ENCODE measurements at places on chromosomes 5 and 9.
A peak's percentile ranks its signal among the peaks of the same experiment; 100 is the strongest.

GRCh38 chr5:149667084-149667828, 62.9 kb upstream of the PPARGC1B start:
- DNase-seq = peak; percentile 6

DNA sequence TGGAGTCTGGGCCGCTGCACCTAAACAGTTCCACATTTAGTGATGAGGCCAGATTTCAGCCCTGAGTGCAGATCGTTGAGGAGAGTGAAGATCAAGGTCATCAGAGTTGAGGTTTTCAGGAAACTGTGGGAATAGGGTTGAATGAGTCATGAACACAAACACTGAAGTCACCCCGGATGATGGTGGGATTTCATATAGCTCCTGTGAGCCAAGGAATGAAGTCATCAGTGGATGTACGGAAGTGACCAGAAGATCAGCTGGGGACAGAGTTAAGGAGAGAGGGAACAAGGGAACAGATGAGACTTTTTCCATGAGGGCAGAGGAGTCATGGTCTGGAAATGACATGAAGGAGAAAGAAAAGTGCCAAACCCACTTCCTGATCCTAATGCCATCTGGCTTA, 36.5 kb downstream of the PALM2AKAP2 start:
- DNase-seq = no peak

DNA sequence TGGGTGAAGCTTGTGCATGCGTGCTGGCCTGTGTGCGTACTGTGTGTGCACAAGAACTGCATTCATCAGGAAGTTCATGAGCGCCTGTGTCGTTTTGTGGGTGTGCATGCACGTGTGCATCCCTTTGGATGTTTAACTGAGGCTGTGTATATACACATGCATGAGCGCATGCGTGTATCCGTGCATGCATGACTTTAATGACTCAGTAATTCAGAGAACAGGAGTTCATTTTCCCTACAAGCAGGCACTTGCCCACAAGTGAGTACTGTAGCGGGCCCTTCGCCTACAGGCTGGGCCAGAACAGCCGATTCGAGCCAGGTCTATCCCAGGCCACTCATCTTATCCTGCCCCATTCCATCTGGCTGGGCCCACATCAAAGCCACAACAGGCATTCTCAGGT, 29.8 kb downstream of the CORO2A start:
- DNase-seq = no peak

DNA sequence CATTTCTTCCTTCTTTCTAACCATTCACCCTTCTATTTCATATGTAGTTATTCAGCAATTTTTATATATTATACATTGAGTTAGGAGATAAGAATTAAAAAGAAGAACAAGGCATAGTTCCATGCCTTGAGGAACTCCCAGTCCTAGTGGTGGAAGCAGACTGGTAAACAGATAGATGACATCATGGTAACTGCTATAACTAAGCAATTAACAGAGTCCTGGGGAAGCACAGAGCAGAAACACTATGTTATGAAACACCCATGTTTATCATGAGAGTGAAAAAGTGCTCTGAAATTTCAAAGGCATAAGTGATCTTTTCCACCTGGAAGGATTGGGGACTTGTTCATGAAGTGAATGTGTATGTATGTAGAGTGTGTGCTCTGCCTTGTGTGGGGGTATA, 14.6 kb downstream of the PAPPA start:
- DNase-seq = no peak

- DNase-seq = no peak
Observed at GRCh38 chr9:37967014-37967760, 63.3 kb upstream of the SLC25A51 start.

DNA sequence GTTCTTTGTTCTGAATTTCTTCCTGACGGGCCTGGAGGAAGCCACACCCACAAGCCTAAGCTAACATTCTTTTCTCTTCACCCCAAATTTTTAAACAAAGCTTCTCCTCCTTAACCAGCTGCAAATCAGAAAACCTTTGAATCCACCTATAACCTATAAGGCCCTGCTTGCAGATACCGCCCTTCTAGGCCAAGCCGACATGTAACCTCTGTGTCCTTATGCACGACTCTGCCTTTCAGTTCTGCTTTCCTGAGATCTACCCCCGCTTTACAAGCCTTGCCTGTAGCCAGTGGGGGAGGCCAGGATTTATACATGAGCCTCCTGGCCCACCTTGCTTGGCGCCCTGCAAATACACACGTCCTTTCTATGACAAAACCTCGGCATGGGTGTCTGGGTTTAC, 19.3 kb downstream of the BRD9 start:
- DNase-seq = no peak

DNA sequence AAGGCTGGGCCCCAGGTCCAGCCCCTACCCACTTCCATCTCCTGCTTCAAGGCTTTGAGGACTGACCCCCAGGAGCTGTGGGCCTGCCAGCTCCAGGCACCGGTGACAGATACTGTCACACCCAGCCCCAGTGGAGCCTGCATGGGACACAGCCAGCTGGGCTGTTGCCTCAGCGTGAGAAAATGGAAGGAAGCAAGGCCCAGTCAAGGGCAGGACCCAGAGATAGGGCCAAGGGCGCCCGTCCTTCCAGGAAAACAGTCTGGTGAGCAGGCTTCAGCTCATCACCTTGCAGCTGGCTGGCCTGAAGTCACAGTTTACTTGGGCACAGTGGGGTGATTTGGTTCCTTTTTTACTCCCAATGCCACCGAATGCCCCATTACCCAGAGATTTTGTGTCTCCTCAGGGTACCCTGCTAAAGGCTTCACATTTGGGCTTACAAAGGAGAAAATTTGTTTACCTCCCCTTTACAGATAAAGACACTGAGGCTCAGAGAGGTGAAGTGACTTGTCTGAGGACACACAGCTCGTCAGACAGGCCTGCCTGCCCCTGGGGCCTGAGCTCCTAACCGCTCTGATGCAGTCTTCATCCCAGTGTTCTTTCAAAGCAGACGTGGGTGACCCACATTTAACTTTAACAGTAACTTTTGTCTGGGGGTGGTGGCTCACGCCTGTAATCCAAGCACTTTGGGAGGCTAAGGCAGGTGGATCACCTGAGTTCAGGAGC, 21.5 kb upstream of the WDR38 start:
- DNase-seq = no peak

DNA sequence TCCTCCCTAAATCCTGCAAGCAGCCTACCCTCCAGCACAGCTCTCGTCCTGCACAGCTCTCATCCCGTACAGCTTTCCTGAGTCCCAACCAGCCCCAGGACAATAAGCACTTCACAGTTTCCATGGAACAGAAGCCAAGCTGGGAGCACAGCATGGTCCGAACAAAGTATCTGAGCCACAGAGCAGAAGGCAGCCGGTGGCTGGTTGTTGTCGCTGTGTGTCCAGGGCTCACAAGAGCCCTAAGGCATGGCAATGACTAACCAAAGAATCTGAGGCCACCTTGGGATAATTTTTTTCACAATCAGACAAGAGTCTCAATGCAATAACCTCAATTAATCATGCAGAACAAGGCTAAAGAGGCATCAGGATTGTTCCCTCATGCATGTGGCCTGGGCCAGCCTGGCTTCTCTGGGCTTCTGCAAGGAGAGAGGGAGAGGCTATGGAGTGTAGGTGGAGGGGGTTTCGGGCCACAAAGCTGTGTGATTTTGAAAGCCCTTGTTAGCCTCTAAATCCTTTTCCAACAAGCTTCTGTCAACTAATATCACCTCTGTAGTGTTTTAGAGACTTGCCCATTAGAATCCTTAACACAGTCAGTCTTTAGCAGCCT, 323.4 kb downstream of the PIK3R1 start:
- no peak for DNase-seq

- DNase-seq = no peak
Observed at GRCh38 chr9:14323985-14324650, 10.2 kb upstream of the NFIB start.

GRCh38 chr9:121757281-121757585, 105.8 kb downstream of the DAB2IP start:
- DNase-seq = no peak

GRCh38 chr9:129968690-129969485, 74.1 kb downstream of the FNBP1 start:
- DNase-seq = no peak

DNA sequence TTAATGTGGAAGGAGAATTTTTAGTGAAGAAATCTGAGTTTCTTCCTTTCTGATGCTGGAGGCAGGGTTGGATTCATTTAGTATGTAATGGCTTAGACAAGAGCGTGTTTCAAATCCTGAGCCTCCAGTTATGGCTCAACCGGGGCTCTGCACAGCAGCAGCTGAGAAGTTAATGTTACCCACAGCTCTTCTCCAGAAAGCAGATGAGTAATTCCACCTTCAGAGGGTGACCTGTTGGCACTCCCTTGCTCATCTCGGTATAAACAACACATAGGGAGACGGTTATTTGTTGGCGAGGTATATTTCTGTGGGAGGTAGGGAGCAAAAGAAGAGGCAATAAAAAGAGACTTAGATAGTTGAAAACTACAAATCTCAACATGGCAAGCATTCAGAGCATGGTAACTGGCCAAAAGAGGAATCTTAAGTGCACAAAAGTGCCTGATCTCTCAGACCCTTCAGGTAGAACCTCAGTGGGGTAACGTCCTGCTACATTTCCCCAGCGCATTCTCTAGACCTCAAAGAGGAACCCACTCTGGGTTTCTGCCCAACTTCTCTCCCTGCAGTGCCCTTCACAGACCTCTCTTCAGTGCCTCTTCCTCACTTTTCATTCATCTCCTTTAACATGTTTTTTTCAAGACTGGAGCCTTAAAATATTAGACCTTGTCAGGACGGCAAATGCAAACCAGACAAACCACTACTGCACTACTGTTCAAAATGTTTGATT, 417.5 kb upstream of the ADAMTSL1 start:
- DNase-seq = no peak

GRCh38 chr9:95648225-95648624, 131.5 kb upstream of the PTCH1 start:
- DNase-seq = no peak

GRCh38 chr9:93593144-93593658, 16.8 kb downstream of the PHF2 start:
- no peak for DNase-seq

- DNase-seq = no peak
Observed at GRCh38 chr9:35689542-35690293, at the start of gene TPM2. TPM2 (minus strand) TSS chr9:35689925; CDS start chr9:35689817, 108 bp downstream.

GRCh38 chr9:19748278-19749126, 40.3 kb downstream of the SLC24A2 start:
- no peak for DNase-seq

GRCh38 chr5:97454015-97454414, 271.0 kb upstream of the RIOK2 start:
- no peak for DNase-seq

DNA sequence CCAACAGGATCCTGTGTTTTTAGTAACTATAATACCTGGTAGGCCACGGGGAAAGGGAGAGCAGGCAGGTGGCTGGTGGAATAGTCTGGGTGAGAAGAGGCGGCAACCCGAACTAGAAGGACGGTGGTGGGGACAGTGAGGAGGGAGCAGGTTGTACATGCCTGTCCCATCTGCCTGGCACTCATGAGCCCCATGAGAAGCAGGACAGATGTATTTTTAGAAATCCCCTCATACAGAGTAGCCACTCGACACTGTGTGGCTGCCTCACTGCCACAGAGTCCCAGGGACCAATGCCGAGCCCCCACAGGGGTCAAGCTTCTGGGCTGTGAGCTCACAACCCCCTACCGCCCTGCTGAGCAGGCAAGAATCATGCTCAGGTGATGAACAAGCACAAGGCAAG, 136.6 kb downstream of the SEC61B start:
- no peak for DNase-seq

DNA sequence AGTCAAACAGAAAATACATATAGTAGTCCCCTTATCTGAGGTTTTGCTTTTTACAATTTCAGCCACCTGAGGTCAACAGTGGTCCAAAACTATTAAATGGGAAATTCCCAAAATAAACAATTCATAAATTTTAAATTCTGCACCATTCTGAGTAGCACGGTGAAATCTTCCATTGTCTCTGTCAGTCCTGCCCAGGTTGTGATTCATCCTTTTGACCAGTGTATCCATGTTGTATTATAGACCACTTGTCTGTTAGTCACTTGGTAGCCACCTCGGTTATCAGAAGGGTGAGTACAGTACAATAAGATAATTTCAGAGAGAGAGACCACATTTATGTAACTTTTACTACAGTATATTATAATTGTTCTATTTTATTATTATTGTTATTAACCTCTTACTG, 2.8 kb downstream of the CCDC152 start:
- DNase-seq = no peak

GRCh38 chr9:122815544-122815943, 12.8 kb downstream of the PDCL start:
- DNase-seq = no peak

DNA sequence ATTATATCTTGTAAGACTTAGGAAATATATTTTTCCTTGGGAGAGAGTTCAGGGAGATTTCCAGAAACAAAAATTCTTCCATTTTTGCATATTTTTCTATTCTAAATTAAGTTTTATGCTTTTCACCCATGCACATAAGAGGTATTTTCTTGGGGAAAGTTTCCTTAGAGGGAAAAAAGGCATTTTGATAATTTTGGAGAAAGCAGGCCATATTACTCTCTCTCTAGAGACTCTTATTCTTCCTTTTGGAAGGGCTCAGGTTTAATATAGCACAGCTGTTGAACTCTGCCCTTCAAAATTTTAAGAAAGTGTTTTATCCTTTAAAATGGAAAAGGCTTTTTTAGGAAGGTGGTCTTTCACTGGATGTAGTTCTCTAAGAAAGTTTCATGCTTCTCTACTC, 8.0 kb downstream of the NDUFS4 start:
- no peak for DNase-seq

GRCh38 chr5:158947846-158948245, 151.9 kb downstream of the EBF1 start:
- no peak for DNase-seq

GRCh38 chr5:98110282-98110691, 663.2 kb upstream of the RGMB start:
- no peak for DNase-seq

GRCh38 chr5:160452795-160453194, 31.1 kb downstream of the PTTG1 start:
- DNase-seq = no peak

- no peak for DNase-seq
Observed at GRCh38 chr9:106334081-106334480, 528.9 kb upstream of the ZNF462 start.

DNA sequence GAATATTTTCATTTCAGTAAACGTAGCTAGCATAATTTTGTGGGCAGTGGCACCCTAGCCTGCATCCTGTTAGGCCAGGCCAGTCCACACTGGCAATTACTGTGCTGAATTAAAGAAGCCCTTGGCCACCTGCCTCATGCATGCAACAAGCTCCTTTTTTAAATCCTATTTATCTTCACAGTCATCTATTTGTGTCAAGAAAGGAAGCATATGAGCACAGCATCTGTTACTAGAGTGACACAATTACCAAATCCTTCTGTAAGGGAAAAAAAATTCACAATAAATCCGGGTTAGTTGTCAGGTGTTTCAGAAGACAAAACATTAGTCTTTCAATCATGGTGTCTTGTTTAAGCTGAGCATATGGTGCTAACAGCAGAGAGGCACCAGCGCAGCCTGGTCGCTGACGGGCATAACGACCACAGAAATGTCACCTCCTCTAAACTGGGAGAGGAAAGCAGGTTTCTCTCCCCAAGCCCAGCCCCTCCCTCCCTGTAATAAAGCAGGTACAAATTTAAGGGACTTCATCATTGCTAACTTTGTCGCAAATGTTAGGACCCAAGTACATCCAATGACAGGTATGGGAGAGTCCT, 520.6 kb downstream of the CTNND2 start:
- no peak for DNase-seq

Measured in stimulated activated CD4-positive, alpha-beta T cell treated with anti-CD3 and anti-CD28 coated beads, Interleukin-12 subunit alpha, Interleukin-12 subunit beta, amount 100 ng/mL, for 48 hours (primary cell).